CD4-positive, alpha-beta T cell (primary cell): ENCODE measurements at places on chromosomes 3 and 15. TPM values are rescaled to one million over a fixed set of nuclear protein-coding genes. Genes with fewer than 3 reads are reported as not detected.
A peak's percentile ranks its signal among the peaks of the same experiment; 100 is the strongest.

DNA sequence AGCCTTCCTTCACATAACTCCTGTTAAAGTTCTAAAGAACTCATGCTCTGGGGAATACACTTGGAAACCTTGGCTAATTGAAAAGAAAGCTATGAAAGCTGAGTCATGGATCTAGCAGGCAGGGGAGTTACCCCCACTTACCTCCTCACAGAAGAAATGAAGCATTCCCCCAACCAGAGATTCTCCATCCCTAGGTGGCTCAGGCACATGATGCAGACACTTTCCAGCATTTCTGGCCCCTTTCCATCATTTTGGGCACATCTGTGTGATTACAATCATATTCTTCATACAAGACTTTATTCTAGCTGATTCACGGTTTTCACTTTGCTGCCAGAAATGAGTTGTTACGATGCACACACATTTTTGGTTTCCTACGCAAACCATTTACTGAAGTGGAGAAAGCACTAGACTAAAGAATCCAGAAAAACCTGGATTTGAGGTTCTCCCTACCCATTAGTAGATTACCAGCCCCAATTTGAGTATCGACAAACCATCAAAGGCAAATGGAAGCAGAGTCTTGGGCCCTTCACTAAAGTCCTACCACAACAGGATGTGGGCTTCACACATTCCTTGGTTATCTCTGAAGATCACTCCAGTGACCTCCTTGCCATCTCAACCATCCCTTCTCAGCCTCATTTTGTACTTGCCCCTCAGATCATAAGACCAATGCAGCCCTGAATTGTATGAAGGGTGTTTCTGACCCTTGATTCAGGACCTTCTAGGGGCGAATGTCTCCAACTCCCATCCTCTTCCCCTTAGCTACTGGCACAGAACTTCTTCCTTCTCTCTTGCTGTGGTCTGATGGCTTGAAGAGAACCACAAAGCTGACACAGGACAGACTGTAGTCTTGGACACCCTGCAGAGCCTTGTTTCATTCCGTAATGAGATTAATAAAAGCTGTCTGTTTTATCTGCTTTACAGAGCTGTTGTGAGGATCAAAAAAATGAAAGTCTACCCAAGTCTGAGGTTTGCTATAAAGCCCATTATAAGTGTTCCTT, 42.5 kb upstream of the SNRK start:
- DNase-seq = peak; percentile 78

DNA sequence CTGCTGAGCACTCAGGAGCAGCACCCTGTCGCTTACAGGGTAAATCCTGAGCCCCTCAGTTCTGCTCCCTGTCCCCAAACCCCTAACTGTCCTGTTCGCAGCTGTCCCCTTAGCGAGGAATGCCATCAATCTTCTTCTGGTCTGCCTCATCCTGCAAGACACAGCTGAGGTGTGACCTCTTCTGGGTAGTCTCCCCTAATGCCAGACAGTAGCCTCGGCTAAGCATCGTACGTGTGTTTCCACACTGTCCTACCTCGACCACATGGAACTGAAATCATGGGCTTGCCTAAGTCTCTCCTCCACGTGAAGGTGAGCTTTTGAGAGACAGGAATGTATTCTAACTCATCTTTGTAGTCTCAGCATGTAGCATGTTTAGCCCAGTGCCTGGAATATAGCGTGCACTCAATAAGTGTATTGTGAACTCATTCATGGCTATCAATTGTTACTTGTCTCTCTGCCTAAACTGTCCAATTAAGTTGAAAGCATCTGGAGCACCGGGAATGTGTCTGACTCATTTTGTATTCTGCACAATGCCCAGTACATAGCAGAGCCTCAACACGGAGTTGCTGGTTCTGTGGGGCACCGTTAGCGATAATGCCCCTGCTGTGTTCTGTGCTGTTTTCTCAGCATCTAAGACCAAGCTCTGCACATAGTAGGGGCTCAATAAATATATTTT, 90.2 kb downstream of the HES1 start:
- DNase-seq = no peak

- no peak for DNase-seq
These were observed 117.1 kb downstream of the MTHFS start for GRCh38 chr15:79779746-79780145.

DNA sequence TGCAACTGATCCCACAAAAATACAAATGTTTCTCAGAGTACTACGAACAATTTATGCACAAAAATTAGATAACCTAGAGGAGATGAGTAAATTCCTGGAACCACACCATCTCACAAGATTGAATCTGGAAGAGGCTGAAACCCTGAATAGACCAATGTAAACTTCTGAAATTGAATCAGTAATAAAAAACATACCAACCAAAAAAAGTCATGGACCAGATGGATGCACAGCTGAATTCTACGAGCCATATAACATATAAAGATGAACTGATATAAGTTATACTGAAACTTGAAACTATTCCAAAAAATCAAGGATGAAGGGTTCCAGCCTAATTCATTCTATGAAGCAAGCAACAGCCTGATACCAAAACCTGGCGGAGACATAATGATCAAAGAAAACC, 336.3 kb downstream of the PYDC2 start:
- DNase-seq = no peak

GRCh38 chr15:91257746-91258414, 157.8 kb downstream of the SV2B start:
- no peak for DNase-seq

DNA sequence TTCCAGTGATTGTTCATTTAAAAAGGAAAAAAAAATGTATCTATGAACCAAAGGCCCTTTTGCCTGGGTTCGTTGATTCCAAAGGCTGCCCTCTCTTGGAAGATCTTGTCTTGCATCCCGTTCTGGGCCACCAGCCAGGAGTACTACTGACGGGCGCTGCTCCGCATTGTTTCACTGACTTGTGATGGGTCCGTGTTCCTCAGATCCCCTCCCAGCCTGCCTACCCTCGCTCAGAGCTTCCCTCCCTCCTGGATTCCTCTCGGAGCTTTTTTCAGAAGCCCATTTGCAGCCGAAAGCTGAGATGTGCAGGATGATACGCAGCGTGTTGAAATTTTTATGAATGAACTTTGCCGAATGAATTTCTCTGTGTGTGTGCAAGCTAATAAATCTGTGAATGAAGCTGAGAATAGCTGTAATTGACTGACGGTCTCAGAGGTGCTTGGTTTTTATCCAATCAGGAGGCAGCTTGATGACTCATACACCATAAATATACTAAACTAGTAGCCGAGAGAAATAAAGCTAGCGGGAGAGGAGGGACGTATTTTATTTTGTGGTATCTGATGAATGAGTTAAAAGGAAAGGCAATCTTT, at the start of gene SHC4:
Gene SHC4 (minus strand): TSS at position 396 of the 590 bp plus-strand sequence. CDS start 904 bp downstream, outside the sequence.
- peak; percentile 52 for DNase-seq

- DNase-seq = no peak
These were observed 3.9 kb downstream of the TSC22D2 start for GRCh38 chr3:150411976-150412375.

- DNase-seq = no peak
These were observed 716 bp upstream of the ISLR2 start for GRCh38 chr15:74129586-74130154.

GRCh38 chr3:53084310-53085001, 38.6 kb upstream of the SFMBT1 start:
- DNase-seq = no peak

GRCh38 chr3:194871864-194872668, 186.4 kb downstream of the FAM43A start:
- DNase-seq = no peak

GRCh38 chr3:116367761-116368395, 77.4 kb downstream of the LSAMP start:
- DNase-seq = no peak

Gene WDR93
- not detected for total RNA-seq

Gene CD276
- total RNA-seq = not detected

Gene GBE1
- total RNA-seq = 3.7 TPM
